ENCODE measurements at places on chromosomes 16 and 17.

GRCh38 chr16:56270828-56271227 lies 79.5 kb downstream of the GNAO1 start:
- DNase-seq, result no peak

- no peak for DNase-seq
These were observed 19.3 kb downstream of the CNTROB start for GRCh38 chr17:7951143-7951792.

- no peak for DNase-seq
These were observed 70.3 kb downstream of the HLF start for GRCh38 chr17:55334881-55335540.

DNA sequence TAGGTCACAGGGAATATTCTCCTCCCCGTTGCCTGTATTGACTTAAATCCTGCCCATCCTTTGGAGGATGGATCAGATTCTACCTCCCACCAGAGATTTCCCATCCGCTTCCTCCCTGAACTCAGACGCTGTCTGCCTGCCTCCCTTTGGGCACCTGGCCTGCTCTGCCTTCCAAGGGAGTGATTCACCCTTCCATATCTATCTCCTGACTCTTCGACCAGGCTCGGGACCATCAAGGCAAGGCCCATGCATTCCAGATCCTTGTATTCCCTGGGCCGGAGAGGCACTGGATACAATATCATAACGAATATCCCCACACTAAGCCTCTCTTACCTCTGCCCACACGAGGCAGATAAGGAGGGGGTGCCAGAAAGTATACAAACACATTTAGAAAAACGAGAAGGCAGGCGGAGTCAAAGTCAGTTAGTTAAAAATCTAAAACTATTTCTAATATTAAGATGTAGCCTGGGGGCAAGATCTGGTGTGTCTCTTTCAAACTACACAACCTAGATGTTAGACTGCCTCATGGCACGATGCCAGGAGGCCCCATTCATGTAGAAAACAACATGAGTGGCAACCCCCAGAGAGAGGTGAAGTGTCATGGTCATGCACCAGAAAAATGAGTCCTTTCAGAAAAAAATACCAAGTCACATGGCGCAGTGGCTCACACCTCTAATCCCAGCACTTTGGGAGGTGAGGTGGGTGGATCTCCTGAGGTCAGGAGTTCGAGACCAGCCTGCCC lies 9.2 kb downstream of the PMP22 start:
- no peak for DNase-seq

- DNase-seq, result no peak
These were observed at the start of gene CCL15 for GRCh38 chr17:36001110-36001771. TSS of gene CCL15 (minus strand) at chr17:36001553. CDS start at chr17:36001492, 61 bp downstream.

- no peak for DNase-seq
These were observed 13.3 kb upstream of the CCL17 start for GRCh38 chr16:57391300-57391699.

GRCh38 chr17:72405662-72406230 lies 284.9 kb downstream of the SOX9 start:
- DNase-seq, result no peak

DNA sequence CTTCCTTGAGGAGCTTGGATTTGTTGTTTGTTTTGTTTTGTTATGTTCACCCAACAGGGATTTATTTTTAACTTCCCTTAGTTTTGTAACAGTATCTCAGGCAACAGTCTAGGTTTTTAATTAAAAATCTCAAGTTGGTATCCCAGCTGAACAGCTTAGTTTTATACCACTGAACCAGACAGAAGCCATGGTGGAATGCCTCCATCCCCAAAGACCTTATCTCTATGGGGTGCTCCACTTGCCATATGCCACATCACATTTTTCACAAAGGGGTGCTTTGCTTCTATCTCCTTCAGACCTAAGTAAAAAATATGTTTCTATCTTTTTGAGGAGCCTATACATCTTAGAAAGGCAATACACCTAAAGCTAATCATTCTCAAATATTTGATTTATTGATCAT lies 715.8 kb upstream of the KIF2B start:
- no peak for DNase-seq

DNA sequence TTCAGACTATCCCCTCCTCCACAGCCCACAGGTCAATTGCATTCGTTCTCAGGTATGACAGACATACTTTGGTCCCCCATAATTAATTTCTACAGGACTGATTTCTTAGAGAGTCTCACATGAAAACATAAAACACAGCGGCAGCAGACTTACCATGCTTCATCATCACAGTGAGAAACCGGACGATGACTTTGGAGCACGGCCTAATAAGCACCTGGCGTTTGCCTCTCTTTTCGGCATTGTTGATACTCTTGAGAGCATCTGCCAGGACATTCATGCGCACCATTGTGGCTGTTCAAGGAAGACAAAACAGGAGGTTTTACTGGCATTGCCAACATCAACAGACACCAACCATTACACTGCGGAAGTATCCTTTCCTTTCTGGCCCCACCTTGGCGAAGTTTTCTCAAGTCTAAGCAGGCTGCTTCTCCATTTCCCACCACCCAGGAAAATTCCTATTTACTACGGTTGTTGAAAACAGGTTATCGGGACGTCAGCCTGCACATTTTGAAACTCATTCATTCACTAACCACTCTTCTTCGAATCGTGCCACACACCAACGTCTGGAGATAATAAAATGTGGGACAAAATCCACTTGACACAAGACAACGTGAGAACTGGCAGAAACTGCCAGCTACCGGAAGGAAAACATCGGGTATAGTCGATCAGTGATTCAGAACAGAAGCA lies 1.2 kb downstream of the RPS15A start:
- no peak for DNase-seq

DNA sequence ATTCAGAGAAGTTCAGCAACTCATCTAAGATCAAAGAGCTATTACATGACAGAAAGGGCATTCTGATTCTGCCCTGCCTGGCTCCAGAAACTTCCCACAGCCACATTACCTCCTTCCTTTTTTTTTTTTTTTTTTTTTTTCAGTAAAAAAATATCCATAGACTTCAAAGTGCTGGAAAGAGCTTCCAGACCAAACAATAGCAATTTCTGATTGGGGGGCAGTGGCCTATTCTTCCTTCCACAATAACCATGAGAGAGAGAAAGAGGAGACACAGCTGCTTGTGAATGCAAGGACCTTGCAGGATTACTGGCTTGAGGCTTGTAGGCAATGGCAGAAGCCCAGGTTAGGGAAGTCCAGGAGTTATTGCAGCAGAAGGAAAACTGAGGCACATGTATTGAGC lies 151.0 kb upstream of the TOX3 start:
- DNase-seq, result no peak

DNA sequence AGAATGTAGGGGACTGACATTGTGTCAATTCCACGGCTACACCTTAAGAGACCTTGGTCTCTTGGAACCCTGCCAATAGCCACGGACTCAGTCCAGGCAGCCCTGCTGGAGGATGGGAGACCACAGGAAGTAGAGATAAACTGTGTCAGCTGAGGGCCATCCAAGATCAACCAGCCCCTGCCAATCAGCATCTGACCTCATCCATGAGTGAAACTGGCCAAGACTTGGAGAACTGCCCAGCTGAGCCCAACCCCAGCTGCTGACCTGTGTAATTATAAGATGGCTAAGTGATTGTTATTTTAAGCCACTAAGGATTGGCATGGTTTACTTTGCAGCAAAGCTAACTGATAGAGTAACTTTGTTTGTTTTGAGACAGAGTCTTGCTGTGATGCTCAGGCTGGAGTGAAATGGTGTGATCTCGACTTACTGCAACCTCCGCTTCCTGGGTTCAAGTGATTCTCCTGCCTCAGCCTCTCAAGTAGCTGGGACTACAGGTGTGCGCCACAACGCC lies 13.3 kb upstream of the YWHAE start:
- no peak for DNase-seq

DNA sequence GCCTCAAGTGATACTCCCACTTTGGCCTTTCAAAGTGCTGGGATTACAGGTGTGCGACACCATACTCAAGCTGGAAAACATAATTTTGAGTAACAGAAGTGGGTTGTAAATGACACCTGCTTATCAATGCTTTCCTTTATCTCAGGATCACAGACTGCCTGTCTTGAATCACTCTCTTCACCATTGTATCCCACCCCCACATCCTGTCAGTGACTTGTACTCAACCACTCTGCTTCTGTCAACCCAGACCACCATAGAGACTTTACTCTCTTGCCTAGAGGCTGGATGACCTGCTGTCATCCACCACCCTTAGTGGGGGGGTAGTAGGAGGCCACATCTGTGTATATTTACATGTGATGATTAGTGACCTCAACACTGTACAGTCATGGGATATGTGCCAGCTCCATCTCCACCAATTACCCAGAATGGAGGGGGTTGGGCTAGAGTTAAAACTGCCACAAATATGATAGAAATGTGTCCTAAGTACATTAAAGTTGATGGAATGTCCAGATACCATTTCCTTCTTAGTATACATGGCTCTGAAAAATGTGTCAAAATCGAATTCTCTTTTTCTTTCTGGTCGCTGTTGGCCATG lies 338.7 kb downstream of the GRIN2A start:
- DNase-seq, result no peak

DNA sequence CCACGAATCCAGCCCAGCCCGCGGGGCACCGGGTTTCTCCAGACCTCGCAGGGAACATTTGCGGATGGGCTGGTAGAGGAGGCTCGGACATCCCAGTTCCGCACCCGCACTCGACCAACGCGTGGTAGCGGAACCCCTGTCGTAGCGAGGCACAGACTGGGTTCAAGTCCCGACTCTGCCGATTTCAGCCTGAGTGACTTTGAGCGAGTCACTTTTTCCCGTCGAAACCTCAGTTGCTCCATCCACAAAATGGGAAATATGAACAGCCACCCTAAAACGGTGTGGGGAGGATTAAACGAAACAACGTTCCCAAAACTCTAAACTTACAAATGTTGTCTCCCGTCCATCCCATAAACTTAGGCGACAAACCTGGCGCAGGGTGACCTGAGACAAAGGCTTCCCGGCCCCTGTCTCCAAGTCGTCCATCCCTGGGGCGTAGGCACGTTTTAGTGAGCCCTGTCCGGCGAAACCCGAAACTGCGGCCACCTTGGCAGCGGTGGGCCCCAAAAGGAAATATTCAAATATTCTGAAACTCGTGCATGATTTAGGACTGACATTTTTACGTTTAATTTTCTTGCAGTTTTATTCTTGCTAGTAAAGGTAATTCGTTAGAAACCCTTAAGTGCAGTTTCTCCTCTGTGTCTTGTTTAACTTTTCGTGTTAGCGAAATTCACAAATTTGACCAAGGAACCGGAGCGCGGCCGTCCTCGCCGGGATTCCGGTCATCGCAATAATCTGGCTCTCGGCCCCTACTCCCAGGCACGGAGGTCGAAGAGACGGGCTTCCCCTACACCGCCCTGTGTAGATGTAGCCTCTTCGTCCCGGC lies 1.9 kb upstream of the MLLT6 start:
- no peak for DNase-seq

- DNase-seq, result no peak
These were observed 14.0 kb upstream of the DPEP1 start for GRCh38 chr16:89599451-89599858.

GRCh38 chr16:72537664-72538063 lies 365.7 kb upstream of the PMFBP1 start:
- no peak for DNase-seq

GRCh38 chr17:36576793-36577192 lies 14.9 kb upstream of the DHRS11 start:
- DNase-seq, result no peak

- no peak for DNase-seq
These were observed 934.8 kb upstream of the EEF2KMT start for GRCh38 chr16:6032438-6032837.

DNA sequence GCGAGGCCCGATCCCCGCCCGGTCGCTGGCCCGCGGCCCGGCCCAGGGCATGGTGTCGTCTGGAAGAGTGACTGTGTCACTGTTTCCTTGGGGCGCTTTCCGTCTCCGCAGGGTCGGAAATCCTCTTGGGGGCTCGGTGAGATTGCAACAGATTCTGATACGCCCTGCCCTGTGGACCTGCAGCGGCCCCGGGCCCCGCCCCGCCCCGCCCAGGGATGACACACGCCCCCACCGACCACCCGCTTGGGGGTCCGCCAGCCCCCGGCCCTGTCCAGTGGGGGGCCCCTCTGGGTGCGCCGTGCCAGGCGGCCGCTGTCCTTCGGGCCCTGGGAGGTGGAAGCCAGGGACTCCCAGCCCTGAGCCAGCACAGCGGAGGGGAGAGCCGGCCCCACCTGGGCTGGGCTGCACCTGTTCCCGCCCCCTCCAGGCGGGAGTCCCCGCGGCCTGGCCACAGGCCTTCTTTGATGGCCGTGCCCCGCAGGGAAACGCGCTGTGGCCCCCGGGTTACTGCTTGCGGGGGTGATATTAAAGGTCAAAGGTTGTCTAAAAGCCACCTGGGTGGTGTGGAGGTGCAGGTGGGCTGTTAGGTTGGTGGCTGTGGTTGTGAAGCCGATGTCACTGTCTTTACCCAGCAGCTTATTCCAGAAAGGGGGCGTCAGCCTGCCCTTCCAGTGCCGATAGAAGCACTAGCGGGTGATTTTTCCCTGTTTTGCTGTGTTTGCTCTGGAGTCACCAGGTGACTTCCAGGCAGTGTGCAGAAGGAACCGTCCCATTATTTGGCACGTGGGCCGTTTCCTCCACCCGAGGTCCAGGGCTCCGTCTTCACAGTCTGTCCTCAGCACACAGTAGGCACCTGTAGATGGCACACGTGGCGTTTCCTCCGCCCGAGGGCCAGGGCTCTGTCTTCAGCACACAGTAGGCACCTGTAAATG lies 752 bp downstream of the TBC1D24 start:
- DNase-seq, result no peak

DNA sequence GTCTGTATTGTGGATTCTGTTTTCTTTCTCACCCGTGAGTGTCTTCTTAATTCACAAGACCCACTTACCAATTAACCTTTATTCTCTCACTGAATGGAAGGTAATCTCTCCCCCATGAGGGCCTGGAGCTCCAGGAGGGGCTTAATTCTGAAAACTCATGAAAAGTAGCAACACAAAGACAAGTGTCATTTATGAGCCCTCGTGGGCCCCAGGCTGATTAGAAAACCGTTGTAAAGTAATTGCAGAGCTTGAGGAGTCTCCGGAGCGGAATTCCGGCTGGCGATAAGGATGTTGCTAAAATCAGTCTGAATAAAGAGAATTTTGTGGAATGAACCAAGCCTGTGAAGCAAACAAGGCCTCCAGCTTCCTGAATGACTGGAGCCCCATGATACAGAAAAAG lies 301.5 kb downstream of the HAPSTR1 start:
- no peak for DNase-seq

GRCh38 chr16:27430923-27431484 lies 29.0 kb downstream of the IL21R start:
- no peak for DNase-seq

DNA sequence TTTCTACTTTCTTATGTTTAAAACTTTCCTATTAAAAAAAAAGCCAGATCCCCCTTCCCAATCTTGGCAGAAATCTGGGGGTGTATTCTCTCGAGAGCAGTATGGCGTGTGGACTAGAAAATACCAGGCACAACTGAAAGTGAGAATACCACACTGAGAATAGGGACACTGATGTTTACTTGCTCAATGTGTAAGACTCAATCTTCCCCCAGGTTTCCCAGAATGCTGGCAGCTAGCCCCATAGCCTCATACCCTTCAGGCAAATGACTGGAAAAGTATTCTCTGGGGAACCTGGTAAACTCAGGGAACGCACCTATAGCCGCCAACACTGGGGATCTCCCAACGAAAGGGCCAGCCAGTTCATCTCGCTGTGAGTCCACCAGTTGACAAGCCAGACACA lies 15.3 kb downstream of the ZZEF1 start:
- no peak for DNase-seq
